HFFc6 (cell line): ENCODE measurements at places on chromosomes 16 and 17. TPM values are rescaled to one million over a fixed set of nuclear protein-coding genes. Genes with fewer than 3 reads are reported as not detected.

GRCh38 chr16:49502136-49502881, 128.7 kb downstream of the C16orf78 start:
- no peak for DNase-seq

DNA sequence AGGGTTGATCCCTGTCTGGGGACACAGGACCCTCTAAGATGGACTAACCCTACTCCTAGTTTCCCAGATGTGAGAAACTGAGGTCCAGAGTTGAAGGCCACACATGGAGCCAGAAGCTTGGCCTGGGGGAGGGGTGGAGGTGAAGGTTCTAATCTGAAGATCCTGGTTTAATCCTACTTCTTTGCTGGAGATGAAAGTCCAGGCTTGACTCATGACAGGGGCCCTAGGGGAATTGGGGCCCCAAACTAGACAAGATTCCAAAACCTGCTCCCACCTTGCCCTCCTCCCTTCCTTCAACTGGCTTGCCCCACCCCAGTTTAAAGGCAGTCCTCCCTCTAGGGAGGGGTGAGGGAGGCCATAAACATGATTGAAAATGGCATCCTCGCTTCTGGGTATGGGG, 21.6 kb downstream of the IGF2BP1 start:
- no peak for DNase-seq

- peak; percentile 36 for DNase-seq
These were observed 1.7 kb upstream of the ANKRD13B start for GRCh38 chr17:29591146-29591736.

GRCh38 chr17:69401251-69401650, 13.2 kb upstream of the MAP2K6 start:
- DNase-seq, result no peak

DNA sequence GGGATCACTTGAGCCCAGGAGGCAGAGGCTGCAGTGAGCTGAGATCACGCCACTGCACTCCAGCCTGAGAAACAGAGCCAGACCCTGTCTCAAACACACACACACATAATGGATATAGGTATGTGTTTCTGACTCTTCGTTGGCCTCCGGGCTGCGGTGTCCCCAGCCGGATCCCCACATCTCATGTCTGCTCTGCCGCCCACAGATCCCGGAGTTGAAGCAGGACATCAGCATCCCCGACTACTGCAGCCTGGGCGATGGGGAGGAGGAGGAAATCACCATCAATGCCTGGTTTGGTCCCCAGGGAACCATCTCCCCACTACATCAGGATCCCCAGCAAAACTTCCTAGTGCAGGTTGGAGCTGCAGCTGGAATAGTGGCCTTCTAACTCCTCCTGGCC, 15.4 kb downstream of the KDM8 start:
- no peak for DNase-seq

The DCXR gene
- 73.4 to 111 TPM (median 92.7 TPM) in 3 replicates for total RNA-seq

The TMED6 gene
- total RNA-seq, result 0.31 TPM in 1 of 3 replicates, not detected in the others
